T-helper 17 cell (primary cell): ENCODE measurements at places on chromosomes 7 and 10. TPM values are rescaled to one million over a fixed set of nuclear protein-coding genes. Genes with fewer than 3 reads are reported as not detected.
A peak's percentile ranks its signal among the peaks of the same experiment; 100 is the strongest.

The RHOBTB1 gene
- total RNA-seq: 0.37 TPM

The KDM7A gene
- total RNA-seq: 35.1 TPM

The EMX2 gene
- total RNA-seq: not detected

The GPER1 gene
- not detected for total RNA-seq

DNA sequence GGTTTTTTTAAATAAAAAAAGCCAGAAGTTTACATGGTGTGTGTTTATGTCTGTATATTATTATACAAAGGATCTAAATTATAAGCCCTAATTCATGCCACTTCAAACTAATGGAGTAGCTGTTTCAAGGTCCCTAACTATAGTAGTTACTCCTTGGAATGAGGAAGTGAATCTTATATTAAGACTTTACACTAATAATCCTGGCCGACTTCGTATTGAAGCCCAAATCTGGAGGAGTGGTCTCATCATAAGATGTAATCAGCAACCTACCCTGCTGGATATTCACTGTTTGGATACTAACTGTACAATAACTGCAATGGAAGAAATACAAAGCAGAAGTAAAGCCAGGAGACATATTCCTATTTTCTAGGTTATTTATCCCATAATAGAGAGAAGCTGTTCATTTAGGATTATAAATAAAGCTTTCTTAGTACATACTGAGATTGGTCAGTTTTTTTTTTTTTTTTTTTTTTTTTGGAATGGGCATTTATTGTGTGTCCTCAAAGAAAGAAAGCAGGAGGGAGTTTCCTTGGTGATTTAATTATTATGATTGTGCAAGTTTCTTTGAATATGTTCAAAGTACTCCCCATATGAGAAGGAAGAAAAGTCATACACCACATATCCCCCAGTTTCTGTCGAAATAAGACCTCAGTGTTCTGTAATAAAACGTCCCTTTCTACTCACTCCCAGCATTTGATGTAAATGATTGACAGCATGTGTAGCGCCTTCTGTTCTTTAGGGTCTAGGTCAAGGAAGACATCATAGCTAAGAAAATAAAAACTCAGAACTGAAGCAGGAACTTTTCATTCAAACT lies 397.8 kb downstream of the EXOC4 start:
- no peaks in the 10 kb centered on the region for H3K4me1 ChIP-seq
- DNase-seq: no peak
- H3K4me3 ChIP-seq: no peak overlapping the region

- H3K36me3 ChIP-seq: no peaks in the 10 kb centered on the region
- no peaks in the 10 kb centered on the region for H3K4me1 ChIP-seq
- H3K27ac ChIP-seq: no peak overlapping the region
- no peak for DNase-seq
Measured at GRCh38 chr10:116403740-116404250, 23.9 kb upstream of the PNLIPRP3 start.

DNA sequence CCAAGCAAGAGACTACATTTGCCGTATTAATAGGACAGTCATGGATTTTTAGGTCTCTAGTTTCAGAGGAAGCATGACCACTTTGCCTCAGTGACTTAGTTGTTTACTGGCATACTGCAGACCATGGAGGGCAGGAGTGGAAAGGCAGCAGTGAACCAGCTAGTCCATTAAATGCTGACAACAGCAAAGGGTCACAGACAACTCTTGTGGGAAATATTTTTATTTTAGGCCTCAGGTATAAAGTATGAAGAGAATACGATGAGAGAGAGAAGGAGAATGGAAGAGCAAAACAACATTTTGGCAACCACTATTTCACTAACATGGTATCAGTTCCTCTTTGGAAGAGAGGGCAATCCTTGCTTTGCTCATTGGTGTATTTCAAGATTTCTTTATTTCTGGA lies 118.0 kb downstream of the RELN start:
- no peaks in the 10 kb centered on the region for H3K27me3 ChIP-seq
- no peaks in the 10 kb centered on the region for H3K36me3 ChIP-seq
- no peak for DNase-seq
- no peaks in the 10 kb centered on the region for H3K4me1 ChIP-seq
- H3K4me3 ChIP-seq: no peak overlapping the region

GRCh38 chr10:86170255-86171108 lies 196.1 kb downstream of the GRID1 start:
- H3K27ac ChIP-seq: no peak overlapping the region
- peaks cover 15% of the 10 kb centered on the region for H3K27me3 ChIP-seq
- no peak for DNase-seq
- peaks cover 2% of the 10 kb centered on the region for H3K4me1 ChIP-seq
- H3K36me3 ChIP-seq: no peaks in the 10 kb centered on the region

GRCh38 chr7:129502708-129503685 lies 666 bp downstream of the SMKR1 start:
- peak overlapping the region; percentile 91 for H3K4me3 ChIP-seq
- H3K4me1 ChIP-seq: peaks cover 15% of the 10 kb centered on the region
- DNase-seq: no peak
- no peaks in the 10 kb centered on the region for H3K27me3 ChIP-seq
- peaks cover under 1% of the 10 kb centered on the region for H3K36me3 ChIP-seq
- H3K27ac ChIP-seq: peak overlapping the region; percentile 88

DNA sequence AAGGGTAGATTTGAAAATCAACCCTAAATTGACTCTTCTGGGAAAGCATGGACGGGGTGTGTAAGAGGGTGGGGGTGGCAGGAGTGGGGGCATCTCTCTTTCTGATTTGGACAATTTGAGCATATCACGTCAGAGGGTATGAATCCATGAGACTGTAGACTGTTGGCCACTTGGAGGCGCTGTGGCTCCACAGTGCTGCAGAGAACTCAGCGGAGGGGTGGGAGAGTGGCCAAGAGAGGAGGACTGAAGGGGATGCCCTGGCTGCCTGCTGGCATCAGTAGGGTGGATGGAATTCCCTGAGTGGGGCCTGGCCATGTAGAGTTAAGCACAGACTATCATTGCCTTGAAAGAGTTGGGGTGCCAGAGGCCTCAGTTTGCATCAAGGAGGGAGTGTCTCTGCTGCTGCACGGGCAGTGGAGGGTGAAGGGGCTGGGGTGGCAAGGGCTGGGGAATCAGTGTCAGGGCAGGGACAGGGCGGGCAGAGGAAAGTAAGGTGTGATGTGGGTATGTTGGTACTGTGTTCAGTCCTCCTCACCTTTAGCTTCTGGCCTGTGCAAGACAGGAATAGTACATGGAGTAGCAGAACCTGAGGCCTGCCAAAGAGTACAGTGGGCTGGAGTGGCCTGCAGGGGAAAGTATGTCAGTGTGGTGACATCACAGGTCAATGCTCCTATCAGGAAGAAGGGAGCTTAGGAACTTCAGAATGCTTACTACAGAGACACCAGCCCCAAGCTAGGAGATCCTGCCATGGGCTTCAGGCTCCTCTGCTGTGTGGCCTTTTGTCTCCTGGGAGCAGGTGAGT lies 133.5 kb upstream of the PRSS58 start:
- no peaks in the 10 kb centered on the region for H3K4me1 ChIP-seq
- H3K4me3 ChIP-seq: peak overlapping the region; percentile 79
- DNase-seq: peak; percentile 24

- no peaks in the 10 kb centered on the region for H3K36me3 ChIP-seq
- DNase-seq: no peak
- peaks cover 5% of the 10 kb centered on the region for H3K4me1 ChIP-seq
- peaks cover 5% of the 10 kb centered on the region for H3K27me3 ChIP-seq
- H3K4me3 ChIP-seq: no peak overlapping the region
Measured at GRCh38 chr7:91055219-91055618, 209.0 kb upstream of the FZD1 start.

DNA sequence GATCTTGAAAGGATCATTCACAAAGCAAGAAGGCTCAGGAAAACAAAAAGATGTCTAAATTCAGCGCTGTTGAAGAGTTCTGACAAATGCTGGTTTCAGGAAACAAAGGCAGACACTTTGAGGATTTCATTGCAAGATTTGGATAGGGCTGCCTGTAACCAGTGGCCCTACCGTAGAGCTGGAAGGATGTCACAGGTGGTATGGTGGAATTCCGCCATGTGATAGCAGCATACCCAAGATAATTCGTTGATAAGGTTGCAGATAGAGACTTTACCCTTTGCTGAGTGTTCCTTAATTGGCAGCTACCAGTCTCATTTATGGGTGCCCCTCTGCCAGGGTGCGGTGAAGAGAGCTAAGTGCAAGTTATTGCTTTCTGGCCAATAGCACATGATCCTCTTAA lies 100.1 kb downstream of the WDR11 start:
- H3K27ac ChIP-seq: no peak overlapping the region
- H3K4me3 ChIP-seq: no peak overlapping the region
- H3K27me3 ChIP-seq: peaks cover 39% of the 10 kb centered on the region
- no peaks in the 10 kb centered on the region for H3K36me3 ChIP-seq
- no peaks in the 10 kb centered on the region for H3K4me1 ChIP-seq
- DNase-seq: no peak

GRCh38 chr7:32048970-32049491 lies 21.2 kb downstream of the PDE1C start:
- H3K27ac ChIP-seq: no peak overlapping the region
- DNase-seq: no peak
- no peaks in the 10 kb centered on the region for H3K4me1 ChIP-seq
- H3K27me3 ChIP-seq: no peaks in the 10 kb centered on the region
- H3K36me3 ChIP-seq: no peaks in the 10 kb centered on the region

DNA sequence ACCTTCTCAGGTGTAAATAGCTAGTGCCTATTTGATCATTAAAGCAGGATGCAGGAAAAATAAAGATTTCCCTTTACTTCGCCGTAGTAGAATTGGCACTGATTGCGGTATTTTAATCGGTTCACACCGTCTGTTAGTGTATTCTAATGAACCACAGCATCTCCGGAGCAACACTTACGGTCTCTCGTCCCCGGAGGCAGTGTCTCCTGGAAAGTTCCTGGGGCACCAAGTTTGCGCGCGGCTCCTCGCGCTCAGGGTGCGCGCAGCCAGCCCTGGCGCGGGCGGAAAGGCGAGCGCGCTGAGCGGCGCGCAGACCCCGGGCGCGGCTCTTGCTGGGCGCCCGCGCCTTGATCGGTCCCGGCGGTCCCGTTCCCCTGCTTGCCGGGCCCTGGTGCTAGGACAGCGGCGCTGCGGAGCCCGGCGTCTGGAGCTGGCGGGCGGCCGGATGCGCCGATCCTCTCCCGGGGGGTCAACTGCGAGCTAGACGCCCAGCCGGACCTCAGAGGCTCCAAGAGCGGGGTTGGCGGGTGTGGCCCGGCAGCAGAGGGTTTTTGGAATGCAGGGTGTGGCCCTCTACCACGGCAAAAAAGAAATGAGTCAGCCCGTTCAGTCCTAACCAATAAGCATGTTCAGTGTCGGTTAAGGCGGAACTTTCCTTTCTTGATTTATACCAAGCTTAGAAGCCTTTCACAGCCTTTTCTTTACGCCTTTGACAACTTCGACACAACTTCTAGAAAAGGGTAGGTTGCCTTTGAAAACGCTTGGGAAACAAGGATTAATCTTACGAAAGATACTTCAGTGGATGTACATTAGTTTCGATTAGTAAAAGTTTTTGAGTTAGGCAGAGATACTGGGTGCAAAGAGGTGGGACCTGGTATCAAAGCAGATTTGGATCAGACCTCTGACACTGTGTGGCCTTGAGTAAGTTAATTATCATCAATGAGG lies 166.8 kb upstream of the ASAH2 start:
- peak; percentile 15 for DNase-seq
- H3K4me1 ChIP-seq: peaks cover 35% of the 10 kb centered on the region
- H3K4me3 ChIP-seq: peak overlapping the region; percentile 93
- H3K36me3 ChIP-seq: peaks cover 4% of the 10 kb centered on the region
- peak overlapping the region; percentile 43 for H3K27ac ChIP-seq

GRCh38 chr7:155309021-155309338 lies 11.3 kb downstream of the INSIG1 start:
- H3K4me1 ChIP-seq: peaks cover 3% of the 10 kb centered on the region
- H3K27me3 ChIP-seq: no peaks in the 10 kb centered on the region
- H3K36me3 ChIP-seq: peaks cover 5% of the 10 kb centered on the region
- no peak for DNase-seq

DNA sequence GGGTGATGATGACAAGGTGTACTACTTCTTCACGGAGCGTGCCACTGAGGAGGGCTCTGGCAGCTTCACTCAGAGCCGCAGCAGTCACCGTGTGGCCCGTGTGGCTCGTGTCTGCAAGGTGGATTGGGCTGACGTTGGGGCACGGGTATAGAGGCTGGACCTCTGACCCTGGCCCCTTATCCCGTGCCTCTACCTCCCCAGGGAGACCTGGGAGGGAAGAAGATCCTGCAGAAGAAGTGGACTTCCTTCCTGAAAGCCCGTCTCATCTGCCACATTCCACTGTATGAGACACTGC lies 8.4 kb downstream of the MRPL43 start:
- H3K27ac ChIP-seq: no peak overlapping the region
- H3K36me3 ChIP-seq: peaks cover 3% of the 10 kb centered on the region
- H3K4me3 ChIP-seq: no peak overlapping the region
- peaks cover 10% of the 10 kb centered on the region for H3K4me1 ChIP-seq
- no peak for DNase-seq

GRCh38 chr10:77416311-77417135 lies 221.1 kb downstream of the KCNMA1 start:
- H3K27me3 ChIP-seq: peaks cover 21% of the 10 kb centered on the region
- no peak overlapping the region for H3K27ac ChIP-seq
- no peak for DNase-seq
- no peak overlapping the region for H3K4me3 ChIP-seq

GRCh38 chr7:28986028-28986764 lies 28.1 kb upstream of the TRIL start:
- H3K36me3 ChIP-seq: no peaks in the 10 kb centered on the region
- H3K27me3 ChIP-seq: peaks cover 5% of the 10 kb centered on the region
- no peak for DNase-seq
- H3K4me1 ChIP-seq: no peaks in the 10 kb centered on the region

DNA sequence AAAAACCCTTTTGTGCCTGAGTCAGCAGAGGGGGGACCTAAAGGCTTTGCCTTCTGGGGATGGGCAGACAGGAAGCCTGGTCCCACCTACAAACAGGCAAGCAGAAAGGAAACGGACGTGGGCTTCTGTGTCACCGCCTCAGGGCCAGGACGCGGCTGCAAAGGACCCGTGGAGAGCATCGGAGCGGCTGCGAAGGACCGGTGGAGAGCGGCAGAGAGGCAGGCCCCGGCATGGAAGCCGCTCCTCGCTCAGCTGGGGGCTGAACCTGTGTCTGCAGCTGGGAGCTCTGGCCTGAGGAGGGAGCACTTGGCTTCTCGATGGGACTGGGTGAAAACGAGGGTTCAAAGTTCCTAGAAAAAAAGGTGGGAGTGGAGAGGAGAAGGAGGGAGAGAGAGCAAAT lies 125.4 kb upstream of the PPP2R2D start:
- DNase-seq: no peak
- no peaks in the 10 kb centered on the region for H3K36me3 ChIP-seq
- H3K4me3 ChIP-seq: no peak overlapping the region
- H3K27me3 ChIP-seq: peaks cover 5% of the 10 kb centered on the region

DNA sequence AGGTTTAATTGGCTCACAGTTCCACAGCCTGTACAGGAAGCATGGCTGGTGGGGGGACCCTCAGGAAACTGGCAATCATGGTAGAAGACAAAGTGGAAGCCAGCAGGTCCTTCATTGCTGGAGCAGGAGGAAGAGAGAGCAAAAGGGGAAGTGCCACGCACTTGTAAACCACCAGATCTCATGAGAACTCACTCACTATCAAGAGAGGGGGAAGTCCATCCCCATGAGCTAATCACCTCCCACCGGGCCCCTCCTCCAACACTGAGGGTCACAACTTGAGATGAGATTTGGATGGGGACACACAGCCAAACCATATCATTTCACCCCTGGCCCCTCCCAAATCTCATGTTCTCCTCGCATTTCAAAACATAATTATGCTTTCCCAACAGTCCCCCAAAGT lies 171.9 kb upstream of the CACNA2D1 start:
- no peak for DNase-seq
- no peak overlapping the region for H3K4me3 ChIP-seq
- no peak overlapping the region for H3K27ac ChIP-seq
- H3K36me3 ChIP-seq: no peaks in the 10 kb centered on the region
